Cardiac ventricle fibroblast (primary cell): ENCODE measurements at places on chromosomes 7 and 10. TPM values are rescaled to one million over a fixed set of nuclear protein-coding genes. Genes with fewer than 3 reads are reported as not detected.

FOXL3 gene
- not detected in 2 replicates for total RNA-seq

SSC4D gene
- 0.37 and 1.2 TPM in 2 replicates for total RNA-seq

FRMPD2 gene
- not detected in 2 replicates for total RNA-seq

HSPA14 gene
- total RNA-seq, result 7.5 and 9.5 TPM in 2 replicates

GRID1 gene
- 0.12 and 0.44 TPM in 2 replicates for total RNA-seq

COL28A1 gene
- 0.44 TPM in 1 of 2 replicates, not detected in the other for total RNA-seq

CALHM1 gene
- total RNA-seq, result not detected in 2 replicates

ZPBP gene
- not detected in 2 replicates for total RNA-seq

C7orf25 gene
- 13.7 and 19.1 TPM in 2 replicates for total RNA-seq

ACBD7 gene
- 2.2 TPM in 1 of 2 replicates, not detected in the other for total RNA-seq

RASA4 gene
- total RNA-seq, result 5.1 and 7.1 TPM in 2 replicates

NUTM2E gene
- total RNA-seq, result not detected in 2 replicates

CNTNAP2 gene
- total RNA-seq, result 0.05 and 0.31 TPM in 2 replicates

INA gene
- 0.12 and 0.59 TPM in 2 replicates for total RNA-seq

STOX1 gene
- total RNA-seq, result 0.50 and 0.64 TPM in 2 replicates

ADK gene
- 21.7 and 26.6 TPM in 2 replicates for total RNA-seq
